ENCODE measurements at places on chromosomes 13 and 19. TPM values are rescaled to one million over a fixed set of nuclear protein-coding genes. Genes with fewer than 3 reads are reported as not detected.

The ZNF442 gene
- 0.34 TPM for polyA plus RNA-seq

The FUT3 gene
- not detected for polyA plus RNA-seq

The OR10H2 gene
- not detected for polyA plus RNA-seq

The PHLDB3 gene
- polyA plus RNA-seq: 10.6 TPM

The OXGR1 gene
- not detected for polyA plus RNA-seq

The MYBPC2 gene
- not detected for polyA plus RNA-seq

The CDADC1 gene
- polyA plus RNA-seq: 2.6 TPM

- H3K27me3 ChIP-seq: no peaks in the 10 kb centered on the region
- no peak for DNase-seq
- H3K4me1 ChIP-seq: no peaks in the 10 kb centered on the region
- no peaks in the 10 kb centered on the region for H3K36me3 ChIP-seq
- H3K27ac ChIP-seq: no peak overlapping the region
These were observed 1196.2 kb downstream of the PCDH9 start for GRCh38 chr13:66033924-66034323.

DNA sequence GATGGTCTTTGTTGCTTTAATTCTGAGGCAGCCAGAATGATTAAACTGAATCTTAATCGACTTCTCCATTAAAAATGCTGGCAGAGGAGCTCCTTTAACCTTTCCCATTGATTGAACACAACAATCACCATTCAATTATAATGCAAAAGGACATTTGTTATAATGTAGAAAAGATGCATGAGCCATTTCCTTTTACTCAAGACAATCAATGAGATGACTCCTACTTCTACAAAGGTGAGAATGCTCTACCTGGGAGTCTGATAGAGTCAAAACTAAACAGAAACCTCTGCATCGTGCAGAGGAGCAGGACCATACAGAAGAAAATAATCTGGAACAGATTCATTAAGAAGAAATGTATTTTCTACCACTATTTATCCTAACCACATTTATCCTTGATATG is 253.6 kb upstream of the DACH1 start:
- no peaks in the 10 kb centered on the region for H3K27me3 ChIP-seq
- H3K4me3 ChIP-seq: no peak overlapping the region
- H3K36me3 ChIP-seq: no peaks in the 10 kb centered on the region
- no peak for DNase-seq
- no peak overlapping the region for H3K27ac ChIP-seq
- no peaks in the 10 kb centered on the region for H3K4me1 ChIP-seq

- no peaks in the 10 kb centered on the region for H3K4me1 ChIP-seq
- DNase-seq: no peak
- H3K27ac ChIP-seq: no peak overlapping the region
- H3K36me3 ChIP-seq: no peaks in the 10 kb centered on the region
- H3K4me3 ChIP-seq: no peak overlapping the region
These were observed 205.5 kb downstream of the NALCN start for GRCh38 chr13:101210774-101211173.

DNA sequence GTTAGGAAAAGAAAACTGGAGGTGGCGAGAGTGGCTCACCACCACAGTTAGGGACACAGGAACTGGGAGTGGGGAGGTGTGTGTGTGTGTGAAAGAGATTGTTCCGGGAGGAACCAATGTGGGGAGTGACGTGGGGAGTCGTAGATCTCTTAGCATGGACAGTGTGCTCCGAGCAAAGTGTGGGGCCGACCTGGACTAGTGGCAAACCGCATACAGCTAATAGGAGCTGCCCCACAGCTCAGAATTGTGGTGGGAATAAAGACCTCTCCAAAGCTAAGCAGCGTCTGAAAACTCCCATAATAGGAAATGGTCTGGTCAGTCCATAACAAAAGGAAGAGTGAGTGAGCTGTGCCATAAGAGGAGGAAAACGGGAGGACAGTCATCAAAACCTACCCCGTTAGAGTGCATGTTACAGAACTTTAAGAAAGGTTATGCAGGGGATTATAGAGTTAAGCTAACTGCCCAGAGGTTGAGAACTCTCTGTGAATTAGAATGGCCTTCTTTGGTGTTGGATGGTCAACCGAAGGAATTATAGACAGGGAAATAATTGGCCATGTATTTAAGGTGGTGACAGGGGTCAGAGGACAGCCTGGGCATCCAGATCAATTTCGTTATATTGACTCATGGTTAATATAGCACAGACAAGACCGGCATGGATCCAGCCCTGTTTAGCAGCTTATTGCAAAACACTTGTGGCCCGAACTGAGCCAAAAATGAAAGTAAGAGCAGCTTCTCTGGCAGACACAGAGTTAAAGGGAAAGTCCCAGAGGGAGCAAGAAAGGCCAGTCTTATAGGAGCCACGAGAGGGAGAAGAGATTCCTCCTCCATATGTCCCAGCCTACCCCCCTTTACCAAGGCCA is 8.9 kb upstream of the SLC15A1 start:
- no peaks in the 10 kb centered on the region for H3K36me3 ChIP-seq
- H3K27ac ChIP-seq: no peak overlapping the region
- peaks cover 12% of the 10 kb centered on the region for H3K27me3 ChIP-seq
- peak overlapping the region; percentile 14 for H3K4me3 ChIP-seq
- DNase-seq: peak; percentile 74
- H3K4me1 ChIP-seq: no peaks in the 10 kb centered on the region

DNA sequence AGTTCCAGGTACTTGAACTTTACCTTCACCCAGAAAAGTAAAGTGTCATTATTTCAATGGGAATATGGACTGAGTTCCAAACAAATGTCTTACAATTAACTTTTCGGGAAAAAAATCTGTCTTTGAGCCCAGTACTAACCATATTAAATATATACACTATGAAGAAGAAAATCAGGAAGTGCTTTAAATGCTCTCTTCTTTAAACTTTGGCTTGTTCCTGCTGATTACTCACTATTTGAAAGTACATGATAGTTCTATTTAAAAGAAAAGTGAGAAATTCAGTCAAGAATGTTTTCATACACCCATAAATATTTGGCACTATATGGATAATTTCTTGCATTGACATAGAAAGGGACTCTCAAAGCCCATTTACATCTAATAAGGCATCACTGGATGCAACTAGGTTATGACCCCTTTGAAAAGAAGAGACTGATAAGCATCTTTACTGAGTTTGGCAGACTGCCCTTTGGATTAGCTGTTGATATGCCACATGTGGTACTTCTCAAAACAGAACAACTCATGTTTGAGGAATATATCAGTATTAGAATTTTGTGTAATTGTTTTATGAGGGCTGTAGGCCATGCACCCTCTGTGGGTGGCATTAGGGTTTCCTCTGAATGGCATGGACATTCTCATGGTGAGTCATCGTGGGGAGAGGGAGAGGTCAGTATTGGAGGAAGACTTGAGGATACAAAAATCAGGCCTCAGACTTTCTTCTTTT is 25.0 kb upstream of the VWA8 start:
- H3K27ac ChIP-seq: no peak overlapping the region
- peak; percentile 35 for DNase-seq
- no peak overlapping the region for H3K4me3 ChIP-seq
- no peaks in the 10 kb centered on the region for H3K27me3 ChIP-seq

- no peak for DNase-seq
- H3K36me3 ChIP-seq: no peaks in the 10 kb centered on the region
These were observed 195.5 kb downstream of the ZNF536 start for GRCh38 chr19:30567536-30568232.

- DNase-seq: no peak
- H3K27ac ChIP-seq: no peak overlapping the region
- H3K36me3 ChIP-seq: no peaks in the 10 kb centered on the region
- no peak overlapping the region for H3K4me3 ChIP-seq
- peaks cover 8% of the 10 kb centered on the region for H3K4me1 ChIP-seq
These were observed 12.3 kb upstream of the RASA3 start for GRCh38 chr13:114144606-114145244.

- no peak overlapping the region for H3K4me3 ChIP-seq
- DNase-seq: no peak
- no peak overlapping the region for H3K27ac ChIP-seq
- H3K4me1 ChIP-seq: no peaks in the 10 kb centered on the region
- H3K27me3 ChIP-seq: peaks cover 23% of the 10 kb centered on the region
These were observed 3.5 kb upstream of the DCLK1 start for GRCh38 chr13:36134632-36135031.

GRCh38 chr13:18212873-18213272 is 968.8 kb downstream of the TUBA3C start:
- no peaks in the 10 kb centered on the region for H3K4me1 ChIP-seq
- H3K27me3 ChIP-seq: no peaks in the 10 kb centered on the region
- H3K27ac ChIP-seq: no peak overlapping the region
- H3K36me3 ChIP-seq: no peaks in the 10 kb centered on the region
- no peak overlapping the region for H3K4me3 ChIP-seq

DNA sequence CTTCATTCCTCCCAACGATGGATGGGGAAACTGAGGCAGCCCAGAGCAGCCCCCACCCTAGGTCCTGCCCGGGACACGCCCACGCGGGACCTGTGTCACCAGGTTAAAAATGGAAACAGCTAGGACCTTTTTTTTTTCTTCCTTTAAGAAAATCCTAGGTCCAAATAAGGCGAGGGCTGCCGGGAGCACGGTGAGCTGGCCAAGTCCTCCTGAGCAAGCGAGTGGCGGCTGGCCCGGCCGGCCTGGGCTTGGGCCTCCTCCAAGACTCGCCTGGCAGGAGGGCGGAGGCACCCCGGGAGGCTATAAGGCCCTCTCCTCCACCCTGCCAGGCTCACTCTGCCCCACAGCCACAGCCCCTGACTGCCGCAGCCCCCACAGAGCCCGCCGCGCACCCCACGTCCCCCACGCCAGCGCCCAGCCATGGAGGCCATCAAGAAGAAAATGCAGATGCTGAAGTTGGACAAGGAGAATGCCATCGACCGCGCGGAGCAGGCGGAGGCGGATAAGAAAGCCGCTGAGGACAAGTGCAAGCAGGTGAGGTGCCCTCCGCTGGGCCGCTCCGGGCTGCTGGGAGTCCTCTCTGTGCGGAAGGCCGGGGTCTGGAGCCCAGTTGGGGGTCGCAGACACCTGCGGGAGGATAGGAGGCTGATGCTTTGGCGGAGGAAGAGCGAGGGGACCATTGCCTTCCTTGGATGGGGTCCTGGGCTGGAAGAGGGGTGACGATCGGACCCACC is 8.9 kb upstream of the TPM4 start:
- H3K36me3 ChIP-seq: no peaks in the 10 kb centered on the region
- no peaks in the 10 kb centered on the region for H3K27me3 ChIP-seq
- H3K27ac ChIP-seq: peak overlapping the region; percentile 72
- DNase-seq: peak; percentile 87

GRCh38 chr13:97329331-97329730 is 104.6 kb upstream of the RAP2A start:
- no peaks in the 10 kb centered on the region for H3K27me3 ChIP-seq
- H3K27ac ChIP-seq: peak overlapping the region; percentile 27
- DNase-seq: peak; percentile 44
- no peak overlapping the region for H3K4me3 ChIP-seq
- H3K36me3 ChIP-seq: peaks cover 2% of the 10 kb centered on the region
- H3K4me1 ChIP-seq: peaks cover 16% of the 10 kb centered on the region

DNA sequence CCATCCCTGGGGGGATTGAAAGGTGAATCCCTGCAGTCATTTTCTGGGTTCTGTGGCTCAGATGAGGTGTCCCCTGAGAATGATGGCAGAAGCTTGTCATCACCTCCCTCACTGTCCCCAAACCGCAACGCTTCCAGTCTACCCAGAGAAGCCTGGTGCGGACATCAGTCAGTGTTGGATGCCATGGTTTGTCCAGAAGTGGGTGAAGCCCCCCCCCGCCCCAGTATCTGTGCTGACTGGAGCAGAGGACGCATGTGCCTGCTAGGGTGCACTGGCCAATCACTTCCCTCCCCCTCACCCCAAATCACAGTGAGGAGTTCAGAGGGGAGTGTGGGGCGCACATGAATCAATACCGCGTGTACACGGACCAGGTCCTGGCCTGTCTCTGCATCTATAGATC is 150.5 kb downstream of the TEX29 start:
- H3K27ac ChIP-seq: no peak overlapping the region
- H3K4me3 ChIP-seq: no peak overlapping the region
- no peak for DNase-seq
- H3K27me3 ChIP-seq: no peaks in the 10 kb centered on the region
- no peaks in the 10 kb centered on the region for H3K36me3 ChIP-seq
- H3K4me1 ChIP-seq: no peaks in the 10 kb centered on the region

- H3K4me1 ChIP-seq: no peaks in the 10 kb centered on the region
- no peak overlapping the region for H3K27ac ChIP-seq
- peak; percentile 82 for DNase-seq
- H3K36me3 ChIP-seq: no peaks in the 10 kb centered on the region
These were observed 38.6 kb downstream of the WDR87 start for GRCh38 chr19:37867831-37868230.

GRCh38 chr19:39251846-39252245 is 3.2 kb upstream of the IFNL4 start:
- DNase-seq: no peak
- H3K36me3 ChIP-seq: no peaks in the 10 kb centered on the region
- H3K4me1 ChIP-seq: no peaks in the 10 kb centered on the region
- H3K27ac ChIP-seq: no peak overlapping the region
- H3K4me3 ChIP-seq: no peak overlapping the region
- H3K27me3 ChIP-seq: peaks cover 60% of the 10 kb centered on the region
